WTC11 (cell line): ENCODE measurements at places on chromosomes 5 and 9.

DNA sequence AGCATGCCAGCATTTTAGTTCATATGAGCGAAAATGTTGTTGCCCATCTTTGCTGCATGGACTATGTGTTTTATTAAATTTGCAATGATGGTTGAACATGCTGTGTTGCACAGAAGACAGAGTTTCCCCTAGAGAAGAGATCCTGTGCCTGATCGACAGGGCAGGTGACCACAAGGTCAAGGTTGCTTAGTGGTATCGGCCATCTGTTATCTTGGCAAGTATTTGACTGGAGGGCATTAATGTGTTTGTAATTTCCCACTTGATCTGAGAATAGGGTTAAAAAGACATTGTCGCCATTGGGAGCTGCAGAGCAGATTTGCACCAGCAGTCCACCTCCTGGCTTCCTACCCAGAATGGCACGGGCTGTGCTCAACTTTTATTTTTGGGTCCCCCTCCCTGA is 1523.6 kb upstream of the WWC1 start:
- DNase-seq, result no peak

- DNase-seq, result no peak
Observed at GRCh38 chr5:169265888-169266287, 35.1 kb downstream of the SLIT3 start.

DNA sequence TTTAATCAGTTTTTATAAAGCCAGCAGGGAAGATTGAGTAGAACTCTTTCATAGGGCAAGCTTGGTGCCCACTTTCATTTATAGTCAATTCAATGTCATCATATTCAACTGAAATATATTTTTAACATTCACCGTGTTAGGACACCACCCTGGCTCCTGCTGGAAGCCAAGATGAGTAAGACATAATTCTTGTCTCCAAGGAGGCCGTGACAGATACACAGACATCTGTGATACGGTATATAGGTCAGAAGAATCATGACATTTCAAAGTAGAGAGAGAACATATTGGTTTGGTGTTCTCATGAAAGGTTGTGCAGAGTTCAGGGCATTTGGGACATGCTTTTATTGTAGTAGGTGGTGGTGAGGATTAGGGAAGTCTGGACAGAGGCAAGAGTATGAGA is 120.1 kb downstream of the CMYA5 start:
- DNase-seq, result no peak

DNA sequence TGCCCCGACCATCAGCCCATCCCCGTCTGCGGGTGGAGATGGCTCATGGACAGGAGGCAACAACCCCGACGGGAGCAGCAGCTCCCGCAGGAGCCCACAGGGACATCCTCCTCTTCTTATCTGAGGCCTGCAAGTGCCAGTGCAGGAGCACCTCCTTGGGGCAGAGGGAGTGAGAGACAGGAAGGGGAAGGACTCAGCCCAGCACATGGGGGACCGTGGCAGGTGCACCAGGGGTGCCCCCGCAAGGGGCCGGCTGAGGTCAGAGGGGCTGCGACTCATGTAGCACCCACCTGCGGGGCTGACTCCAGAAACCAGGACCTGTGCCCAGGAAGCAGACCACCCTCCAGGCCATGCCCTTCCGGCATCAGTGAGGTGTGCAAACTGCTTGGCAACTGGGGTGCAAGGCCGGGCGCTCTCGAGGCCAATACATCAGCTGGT is 259.8 kb upstream of the ADAMTS16 start:
- peak; percentile 22 for DNase-seq

DNA sequence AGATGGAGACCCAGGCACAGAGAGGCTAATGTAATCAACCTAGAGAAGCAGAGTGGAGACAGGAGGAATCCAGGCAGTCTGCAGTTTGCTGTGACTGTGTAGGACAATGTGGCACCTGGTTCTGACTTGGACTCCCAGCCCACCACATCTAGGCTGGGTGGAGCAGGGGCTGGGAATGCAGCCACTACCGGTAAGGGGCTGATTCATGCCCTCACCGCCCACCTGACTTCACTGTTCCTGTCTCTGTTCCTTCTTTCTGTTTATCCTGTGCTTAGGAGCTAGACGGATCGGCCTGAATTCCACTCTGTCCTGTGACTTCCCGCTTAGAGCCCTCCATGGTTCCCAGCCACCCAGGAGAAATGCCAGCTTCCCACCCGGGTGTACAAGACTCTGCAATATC is 2.6 kb downstream of the PDLIM4 start:
- DNase-seq, result no peak

GRCh38 chr5:134236318-134236717 is 10.4 kb upstream of the PPP2CA start:
- no peak for DNase-seq

DNA sequence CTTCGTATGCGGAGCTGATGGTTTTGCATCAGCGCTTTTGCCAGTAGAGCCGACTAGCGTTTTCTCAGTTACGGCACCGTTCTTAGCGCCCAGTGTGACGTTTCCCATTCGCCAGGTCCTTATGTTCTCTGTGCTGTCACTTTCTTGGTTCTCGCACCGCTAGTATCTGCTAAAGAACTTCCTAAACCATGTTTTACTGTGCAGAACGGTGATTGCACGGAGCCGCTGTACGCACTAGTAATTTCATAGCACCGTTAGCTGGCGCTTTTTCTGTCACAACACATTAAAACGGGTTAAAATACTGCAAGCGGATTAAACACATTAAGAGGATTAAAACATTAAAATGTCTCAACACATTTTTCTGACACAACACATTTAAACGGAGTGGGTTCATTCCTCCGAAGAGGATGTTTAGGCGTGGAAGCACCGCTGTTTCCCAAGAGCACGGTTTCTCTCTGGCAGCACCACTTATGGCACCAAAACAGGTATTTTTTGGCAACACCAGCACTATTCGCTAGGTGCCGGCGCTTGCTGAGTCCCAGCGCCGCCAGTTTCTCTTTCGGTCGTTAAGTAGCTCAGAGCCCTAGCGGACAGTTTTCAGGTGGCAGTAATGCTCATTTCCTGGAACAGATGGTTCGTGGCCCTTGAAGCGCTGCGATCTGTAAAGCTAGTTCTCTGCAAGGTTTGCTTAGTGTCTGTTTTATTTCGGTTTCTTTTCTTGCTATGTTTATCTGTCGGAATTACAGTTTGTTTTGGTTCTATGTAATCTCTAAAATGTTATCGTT is 20.3 kb downstream of the ANXA2R start:
- DNase-seq, result peak; percentile 57

DNA sequence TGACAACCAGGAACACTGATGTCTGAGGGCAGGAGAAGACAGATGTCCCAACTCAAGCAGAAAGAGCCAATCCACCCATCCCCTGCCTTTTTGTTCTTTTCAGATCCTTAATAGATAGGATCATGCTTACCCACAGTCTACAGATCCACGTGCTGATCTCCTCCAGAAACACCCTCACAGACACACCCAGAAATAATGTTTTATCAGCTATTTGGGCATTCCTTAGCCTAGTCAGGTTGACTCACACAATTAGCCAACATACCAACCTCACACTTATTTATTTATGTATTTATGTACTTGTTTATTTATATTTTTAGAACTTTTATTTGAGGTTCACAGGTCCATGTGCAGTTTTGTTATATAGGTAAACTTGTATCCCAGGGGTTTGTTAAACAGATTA is 151.5 kb upstream of the IL12B start:
- no peak for DNase-seq

DNA sequence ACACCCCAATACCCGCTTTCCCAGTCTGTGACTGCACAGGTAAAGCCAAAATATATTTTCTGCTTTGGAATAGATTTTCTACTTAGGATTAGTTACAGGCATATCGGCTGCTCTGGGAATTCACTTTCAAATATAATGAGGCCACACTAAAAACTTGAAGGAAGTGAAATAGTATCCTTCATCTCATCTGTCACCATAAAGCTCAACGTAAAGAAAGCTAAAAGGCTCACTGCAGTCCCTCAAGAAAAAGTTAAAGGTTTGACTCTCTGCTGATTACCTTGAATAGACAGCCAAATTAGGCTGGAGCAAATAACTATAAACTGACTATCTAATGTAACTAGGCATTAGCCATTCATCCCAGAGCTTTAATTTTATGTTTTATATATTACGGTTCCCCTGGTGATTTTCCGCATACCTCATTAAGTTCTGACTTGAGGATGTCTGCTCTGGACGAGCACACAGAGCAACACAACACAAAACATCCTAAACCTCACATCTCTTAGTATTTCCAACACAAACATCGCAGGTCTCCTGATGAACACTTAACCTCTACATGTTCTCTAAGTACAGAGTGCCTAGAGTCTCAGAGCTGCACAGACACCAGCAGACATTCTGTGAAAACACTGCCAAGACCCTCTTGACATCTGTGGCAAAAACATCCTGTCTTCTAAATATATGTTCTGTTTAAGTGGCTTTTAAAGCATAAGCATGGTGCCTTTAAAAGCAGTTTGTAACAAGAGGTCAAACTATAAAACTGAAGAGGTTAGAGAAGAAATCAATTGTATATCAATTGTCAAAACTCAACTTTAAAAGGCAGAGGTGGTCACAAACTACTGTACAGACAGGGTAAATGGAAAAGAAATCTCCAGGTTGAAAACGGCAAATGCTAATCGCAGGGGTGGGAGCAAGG is 35.4 kb downstream of the ELAVL2 start:
- no peak for DNase-seq

- DNase-seq, result no peak
Observed at GRCh38 chr9:81072758-81073157, 616.6 kb downstream of the TLE1 start.

- DNase-seq, result no peak
Observed at GRCh38 chr5:65061250-65061973, 292.7 kb downstream of the CWC27 start.

- DNase-seq, result peak; percentile 40
Observed at GRCh38 chr5:61332358-61332749, 296 bp downstream of the ZSWIM6 start.

DNA sequence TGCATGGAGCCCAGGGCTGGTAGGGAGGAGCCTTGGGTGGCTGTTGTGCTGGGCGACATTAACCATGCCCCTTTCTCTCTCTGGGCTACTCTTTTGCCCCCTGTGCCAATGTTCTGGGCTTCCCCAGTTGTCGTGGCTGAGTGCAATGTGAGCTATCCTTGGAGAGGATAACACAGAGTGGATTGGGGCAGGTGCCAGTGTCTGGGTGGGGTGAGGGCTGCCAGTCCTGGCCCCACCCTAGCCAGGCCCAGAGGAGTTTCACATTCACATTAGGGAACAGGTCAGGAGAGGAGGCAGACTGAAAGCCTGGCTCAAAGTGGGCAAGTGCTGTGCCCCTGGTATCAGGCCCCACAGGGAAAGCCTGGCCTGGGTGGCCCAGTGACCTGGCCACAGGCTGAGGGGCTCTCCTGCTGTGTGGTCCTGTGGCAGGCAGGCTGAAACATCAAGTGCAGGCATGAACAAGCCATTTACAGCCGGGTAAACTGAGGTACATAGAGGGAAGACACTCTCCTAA is 7.5 kb upstream of the NDST1 start:
- DNase-seq, result no peak

GRCh38 chr5:146291421-146292074 is 47.1 kb upstream of the POU4F3 start:
- no peak for DNase-seq

- DNase-seq, result no peak
Observed at GRCh38 chr5:16781828-16782626, 154.1 kb downstream of the MYO10 start.

- no peak for DNase-seq
Observed at GRCh38 chr5:8993031-8993430, 552.8 kb downstream of the SEMA5A start.

DNA sequence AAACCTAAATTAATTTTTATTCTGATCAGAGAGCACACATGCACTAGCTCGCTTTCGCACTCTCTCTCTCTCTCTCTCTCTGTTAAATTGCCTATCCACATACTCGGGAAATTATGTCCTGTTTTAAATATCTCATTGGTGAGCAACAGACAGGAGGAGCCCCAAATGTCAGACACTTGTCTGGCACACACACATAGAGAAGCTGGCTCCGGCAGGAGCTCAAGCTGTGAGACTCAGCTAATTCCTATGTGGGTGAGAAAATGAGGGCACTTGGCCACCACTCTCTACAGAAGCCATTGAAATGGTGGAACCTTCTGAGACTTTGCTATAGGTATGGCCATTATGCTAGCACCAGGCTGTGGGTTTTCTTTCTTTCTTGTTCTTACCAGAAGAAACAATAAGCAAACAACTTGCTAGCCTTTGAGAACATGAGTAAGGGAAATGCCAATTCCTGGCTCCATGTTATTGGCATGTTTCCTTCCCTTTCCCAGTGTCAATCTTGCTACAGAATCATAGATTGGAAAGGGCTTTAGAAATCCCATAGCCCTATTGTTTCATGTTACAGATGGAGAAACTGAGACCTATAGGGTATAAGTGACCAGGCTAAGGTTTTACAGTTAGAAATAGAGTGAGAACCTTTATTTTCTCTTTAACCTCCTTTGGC is 9.0 kb downstream of the RFX3 start:
- DNase-seq, result no peak

GRCh38 chr9:3820643-3821042 is 294.8 kb upstream of the RFX3 start:
- no peak for DNase-seq

- DNase-seq, result no peak
Observed at GRCh38 chr9:89491694-89492093, 6.2 kb downstream of the SEMA4D start.

- peak; percentile 84 for DNase-seq
Observed at GRCh38 chr5:169980418-169981053, at the start of gene INSYN2B. Gene INSYN2B, minus strand, starts transcription at chr5:169980495. Its CDS starts 96,597 bp downstream, at chr5:169883898.

DNA sequence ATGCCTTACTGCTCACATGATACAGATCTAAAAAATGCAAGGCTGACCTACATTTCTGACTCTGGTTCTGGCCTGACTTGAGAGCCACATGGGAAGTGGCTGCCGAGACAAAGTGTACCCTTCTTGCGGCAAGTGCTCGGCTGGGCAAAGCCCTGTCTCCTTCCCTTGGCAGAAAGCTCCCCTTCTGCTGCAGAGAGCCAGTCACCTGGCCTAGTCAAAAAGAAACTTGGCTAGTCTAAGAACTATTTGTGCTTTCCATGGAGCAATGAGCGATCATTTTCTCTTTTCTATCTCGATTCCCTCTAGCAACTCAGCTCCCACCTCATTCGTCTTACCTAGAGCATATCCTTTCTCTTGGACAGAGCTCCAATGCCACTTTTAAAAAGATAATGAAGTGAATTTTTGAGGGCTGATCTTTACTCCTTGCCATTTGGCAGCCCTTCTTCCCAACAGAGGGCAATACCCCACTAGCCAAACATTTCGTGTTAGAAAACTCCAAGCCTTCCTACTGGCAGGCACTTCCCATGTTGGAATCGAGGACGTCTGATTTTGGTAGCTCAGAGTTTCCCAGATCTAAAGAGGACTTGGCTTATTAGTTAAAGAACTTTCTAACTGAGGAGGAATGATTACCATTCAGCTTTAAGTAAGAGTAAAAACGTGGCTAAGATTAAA is 108.1 kb upstream of the PRRC1 start:
- DNase-seq, result no peak

- DNase-seq, result no peak
Observed at GRCh38 chr5:136208916-136209315, 16.0 kb upstream of the SMIM32 start.

- DNase-seq, result no peak
Observed at GRCh38 chr9:89375191-89375760, 57.0 kb downstream of the SECISBP2 start.

DNA sequence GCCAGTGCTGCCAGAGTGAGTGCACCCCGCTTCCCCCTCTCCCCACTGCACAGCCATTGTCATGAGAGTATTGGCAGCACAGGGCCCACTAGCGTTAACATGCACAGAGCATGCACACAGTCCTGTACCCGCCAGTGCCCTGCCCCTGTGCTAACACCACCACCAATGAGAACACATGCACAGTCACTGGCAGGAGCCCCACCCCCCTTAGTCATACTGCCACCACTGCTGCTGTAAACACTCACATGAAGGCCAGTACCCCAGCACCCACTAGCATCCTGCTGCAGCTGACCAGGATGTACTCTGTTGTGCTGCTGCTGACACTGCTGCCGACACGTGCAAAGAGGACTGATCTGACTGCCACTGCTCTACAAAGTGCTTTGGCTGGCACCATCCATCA is 19.5 kb upstream of the RANBP6 start:
- DNase-seq, result no peak
